Myocyte (in vitro differentiated cells): ENCODE measurements at places on chromosomes 2 and 18. TPM values are rescaled to one million over a fixed set of nuclear protein-coding genes. Genes with fewer than 3 reads are reported as not detected.
A peak's percentile ranks its signal among the peaks of the same experiment; 100 is the strongest.

DNA sequence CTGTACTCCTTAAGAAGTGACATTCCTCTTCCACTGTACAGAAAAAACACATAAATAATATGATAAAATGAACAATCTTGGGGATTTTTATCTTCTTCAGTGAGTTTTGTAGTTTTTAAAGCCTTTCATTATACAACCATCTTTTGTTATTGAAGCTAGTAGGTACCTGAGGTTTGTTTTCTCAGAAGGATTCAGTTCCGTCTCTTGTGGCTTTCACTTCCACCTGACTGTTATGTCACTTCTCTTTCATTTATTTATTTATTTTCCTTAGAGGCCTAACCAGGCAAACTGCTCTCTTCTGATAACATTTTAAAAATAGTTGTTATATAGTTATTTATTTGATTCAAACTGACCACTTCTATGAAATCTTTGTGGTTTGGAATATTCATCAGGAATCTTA, 464.2 kb downstream of the CCDC85A start:
- no peak for DNase-seq

- DNase-seq, result no peak
Measured at GRCh38 chr2:166240387-166241313, 112.8 kb upstream of the SCN1A start.

DNA sequence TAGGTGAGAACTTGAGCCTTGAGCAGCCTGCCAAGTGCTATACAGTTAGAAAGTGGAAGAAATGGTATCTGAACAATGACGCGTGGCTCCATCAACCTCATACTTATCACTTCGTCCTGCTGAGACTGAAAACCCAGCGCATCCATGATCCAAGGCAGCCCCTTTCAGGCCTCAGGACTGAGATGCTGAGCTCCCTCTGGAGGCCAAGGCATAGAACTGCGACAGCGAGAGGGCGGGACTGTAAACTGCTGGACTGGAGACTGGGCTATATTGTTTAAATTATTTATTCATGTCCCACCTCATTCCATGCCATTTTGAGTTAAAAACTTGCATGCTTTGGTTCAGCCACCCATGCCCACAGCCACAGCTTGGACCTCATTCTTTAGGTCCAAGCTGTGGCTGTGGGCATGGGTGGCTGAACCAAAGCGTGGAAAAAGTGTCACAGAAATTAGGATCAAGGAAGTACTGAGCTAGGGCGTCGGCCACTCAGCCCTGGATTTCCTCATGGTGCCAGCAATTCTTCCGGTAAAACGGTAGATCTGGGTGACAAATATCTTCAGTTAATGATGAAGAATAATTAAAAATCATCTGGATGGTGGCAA, 195.5 kb downstream of the L3MBTL4 start:
- no peak for DNase-seq

GRCh38 chr18:36380173-36380827, 82.8 kb downstream of the FHOD3 start:
- DNase-seq, result no peak

GRCh38 chr2:151021747-151022452, 239.8 kb downstream of the RBM43 start:
- DNase-seq, result no peak

DNA sequence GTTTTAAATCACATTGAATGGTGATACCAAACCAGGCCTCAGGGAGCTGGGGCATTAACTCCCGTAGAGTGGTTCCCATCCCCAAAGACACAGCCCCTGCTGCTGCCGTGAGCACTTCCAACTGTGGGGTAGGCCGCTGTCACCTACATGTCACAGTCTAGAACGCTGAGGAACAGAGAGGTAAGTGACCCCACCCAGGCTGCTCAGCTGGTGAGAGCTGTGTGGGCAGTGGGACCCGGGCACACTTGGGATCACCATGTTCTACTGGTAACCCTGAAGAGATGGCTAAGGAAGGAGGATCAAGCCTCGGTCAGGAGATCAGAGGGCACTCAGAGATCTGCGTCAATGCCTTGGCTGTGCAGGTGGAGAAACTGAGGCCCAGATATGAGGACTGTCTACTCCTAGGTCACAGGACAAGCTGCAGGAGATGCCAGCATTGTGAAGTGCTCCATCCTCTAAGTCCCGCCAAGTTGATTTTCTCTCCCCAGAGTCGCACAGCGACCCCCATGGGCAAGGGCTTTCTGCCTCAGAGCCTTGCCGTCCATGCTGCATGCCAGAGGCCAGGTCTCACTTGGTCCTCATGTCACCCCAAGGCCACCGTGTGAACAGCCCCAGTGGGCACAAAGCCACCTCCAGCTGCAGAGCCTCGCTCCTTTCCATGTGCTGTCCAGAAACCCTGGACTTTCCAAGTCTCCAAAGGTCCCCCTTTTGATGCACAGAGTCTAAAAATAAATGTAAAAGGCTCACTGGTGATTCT, 144.2 kb upstream of the OTOS start:
- DNase-seq, result no peak

DNA sequence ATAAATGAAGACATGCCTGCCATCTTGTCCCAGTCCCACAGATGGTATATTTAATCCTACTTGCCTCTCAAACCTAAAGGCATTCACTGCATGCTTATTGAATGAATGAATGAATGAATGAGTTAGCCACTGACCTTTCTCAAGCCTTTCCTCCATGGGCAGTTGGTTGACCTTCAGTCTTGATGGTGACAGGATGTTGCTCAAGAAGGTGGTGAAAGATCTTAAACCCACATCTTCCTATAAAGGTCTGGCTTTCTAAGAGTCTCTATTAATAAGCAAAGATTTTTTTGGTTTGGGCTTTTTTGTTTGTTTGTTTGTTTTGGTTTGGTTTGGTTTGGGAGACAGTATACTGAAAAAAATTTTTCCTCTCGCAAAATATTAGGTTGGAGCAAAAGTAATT, 41.7 kb downstream of the KIAA2012 start:
- DNase-seq, result no peak

DNA sequence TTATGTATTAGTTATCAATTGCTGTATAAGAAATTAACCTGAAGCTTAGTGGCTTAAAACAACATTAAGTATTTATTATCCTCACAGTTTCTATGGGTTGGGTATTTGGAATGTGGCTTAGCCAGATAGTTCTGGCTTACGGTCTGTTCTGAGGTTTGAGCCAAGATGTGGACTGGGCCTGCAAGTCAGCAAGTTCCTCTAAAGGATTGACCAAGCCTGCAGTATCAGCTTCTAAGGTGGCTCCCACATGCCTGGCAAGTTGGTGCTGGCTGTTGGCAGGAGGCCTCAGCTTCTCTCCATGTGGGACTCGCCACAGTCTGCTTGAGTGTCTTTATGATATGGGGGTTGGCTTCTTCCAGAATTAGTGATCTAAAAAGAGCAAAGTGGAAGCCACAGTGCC, 45.0 kb upstream of the TCF4 start:
- peak; percentile 29 for DNase-seq

- DNase-seq, result no peak
Measured at GRCh38 chr2:59938181-59938580, 615.3 kb downstream of the BCL11A start.

- DNase-seq, result no peak
Measured at GRCh38 chr18:79239631-79240030, 156.1 kb upstream of the NFATC1 start.

DNA sequence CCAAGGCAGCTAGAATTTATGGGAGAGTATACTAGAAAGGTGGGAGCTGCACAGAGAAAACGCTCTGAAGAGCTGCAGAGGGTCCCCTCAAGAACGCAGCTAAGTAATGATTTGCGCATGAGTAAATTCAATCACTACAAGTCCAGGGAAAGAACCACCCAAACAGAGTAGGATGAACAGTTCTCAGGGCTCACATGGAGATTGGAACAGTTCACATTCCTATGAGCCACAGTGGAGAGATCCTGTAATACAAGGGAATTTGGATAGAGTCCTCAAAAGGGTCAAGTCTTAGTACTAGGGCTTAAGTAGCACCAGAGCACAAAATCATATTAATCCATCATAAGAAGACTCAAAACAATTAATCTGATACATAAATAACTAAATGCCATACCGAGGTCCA, 12.7 kb downstream of the OLA1 start:
- peak; percentile 16 for DNase-seq

DNA sequence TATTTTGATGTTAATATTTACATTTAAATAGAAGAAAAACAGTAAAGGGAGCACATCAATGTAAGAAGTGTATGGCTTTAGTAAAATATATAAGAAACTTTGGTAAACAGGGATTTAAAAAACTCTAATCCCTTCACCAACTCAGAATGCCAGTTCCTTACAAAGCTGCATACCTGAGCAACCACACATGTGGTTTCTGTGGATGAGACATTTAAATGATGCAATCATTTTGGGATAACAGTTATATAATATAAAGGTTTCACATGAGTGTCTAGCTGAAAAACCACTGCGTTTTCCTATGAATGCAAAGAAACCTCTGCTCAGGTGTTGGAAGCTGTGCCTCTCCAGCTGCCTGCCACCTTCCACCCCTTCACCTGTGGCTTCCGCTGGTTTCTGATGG, 209.1 kb upstream of the REV1 start:
- no peak for DNase-seq

- DNase-seq, result peak; percentile 57
Measured at GRCh38 chr2:221969087-221969829, 329.5 kb downstream of the PAX3 start.

- no peak for DNase-seq
Measured at GRCh38 chr2:224613543-224614286, 28.6 kb upstream of the CUL3 start.

DNA sequence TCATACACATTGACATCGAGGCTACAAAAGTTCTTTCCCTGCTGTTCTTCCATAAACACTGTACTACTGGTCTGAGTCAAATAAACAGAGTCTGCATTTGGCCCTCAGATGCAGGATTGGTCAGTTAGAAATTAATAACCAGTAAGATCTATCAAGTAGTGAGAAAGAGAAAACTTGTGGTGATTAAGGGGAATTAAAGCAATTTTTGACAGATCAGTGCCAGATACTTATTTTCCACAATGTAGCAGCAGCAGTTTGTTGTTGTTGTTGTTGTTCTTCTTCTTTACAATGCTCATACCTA, 85.0 kb downstream of the IKZF2 start:
- DNase-seq, result no peak

DNA sequence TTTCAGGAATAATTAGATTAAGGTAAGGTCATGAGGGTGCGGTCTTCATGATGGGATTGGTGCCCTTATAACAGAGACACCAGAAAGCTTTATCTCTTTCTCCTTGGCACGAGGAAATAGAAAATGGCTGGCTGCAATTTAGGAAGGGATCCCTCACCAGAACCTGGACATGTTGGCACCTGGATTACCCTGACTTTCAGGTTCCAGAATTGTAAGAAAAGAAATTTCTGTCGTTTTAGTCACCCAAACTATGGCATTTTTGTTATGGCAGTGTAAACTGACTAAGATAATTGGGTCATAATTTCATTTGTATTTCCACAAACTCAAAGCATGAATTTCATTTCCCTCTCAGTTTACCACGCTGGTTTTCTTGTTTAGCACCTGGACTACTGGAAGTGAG, 473.6 kb downstream of the PTH2R start:
- no peak for DNase-seq

CYP20A1 gene
- total RNA-seq, result 14.1 and 18.1 TPM in 2 replicates

PSME4 gene
- 43.1 and 51.5 TPM in 2 replicates for total RNA-seq

FTCDNL1 gene
- total RNA-seq, result 0.80 and 2.8 TPM in 2 replicates

RPL37A gene
- 698 and 845 TPM in 2 replicates for total RNA-seq

HOXD12 gene
- total RNA-seq, result not detected in 2 replicates

LYG1 gene
- 1.3 TPM in 1 of 2 replicates, not detected in the other for total RNA-seq
